Activated T-helper 1 cell treated with Interleukin-2 at 50 U/mL for 16 hours (primary cell): ENCODE measurements at places on chromosomes 6 and 20.

GRCh38 chr6:114339706-114340105 lies 3.1 kb downstream of the HS3ST5 start:
- no peak for DNase-seq

DNA sequence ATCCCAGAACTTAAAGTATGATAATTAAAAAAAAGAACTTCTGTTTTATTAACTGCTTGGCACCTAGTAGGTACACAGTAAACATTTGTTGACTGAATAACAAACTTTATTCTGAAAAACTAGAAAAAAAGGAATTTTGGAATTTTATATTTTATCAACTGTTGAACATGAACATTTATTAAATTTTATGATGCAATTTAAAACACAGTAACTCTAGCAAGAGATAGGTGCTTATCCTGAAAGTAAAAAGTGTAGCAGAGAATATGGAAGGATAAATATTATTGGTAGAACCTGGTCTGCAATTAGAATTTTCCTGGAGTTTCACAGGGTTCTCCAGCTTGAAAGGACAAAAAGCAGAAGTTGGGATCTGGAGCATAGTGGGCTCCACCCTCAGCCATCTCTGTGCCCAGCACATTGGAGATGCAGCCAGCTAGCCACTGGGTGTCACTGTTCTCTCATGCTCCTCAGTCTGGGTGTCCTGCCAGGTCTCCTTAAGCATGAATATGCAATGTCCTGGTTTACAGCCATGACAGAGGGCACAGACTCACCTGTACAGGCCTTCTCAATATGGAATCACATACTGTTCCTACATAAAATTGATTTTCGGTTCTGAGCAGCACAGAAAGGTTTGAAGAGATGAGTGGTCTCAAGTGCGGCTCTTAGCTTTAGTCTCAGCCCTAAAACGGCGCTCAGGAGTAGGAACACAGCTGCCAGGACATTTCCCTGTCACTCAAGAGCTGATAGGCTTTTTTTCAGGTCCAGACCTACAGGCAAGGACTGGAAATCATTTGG lies 31.7 kb upstream of the IL20RA start:
- DNase-seq = peak; percentile 9

DNA sequence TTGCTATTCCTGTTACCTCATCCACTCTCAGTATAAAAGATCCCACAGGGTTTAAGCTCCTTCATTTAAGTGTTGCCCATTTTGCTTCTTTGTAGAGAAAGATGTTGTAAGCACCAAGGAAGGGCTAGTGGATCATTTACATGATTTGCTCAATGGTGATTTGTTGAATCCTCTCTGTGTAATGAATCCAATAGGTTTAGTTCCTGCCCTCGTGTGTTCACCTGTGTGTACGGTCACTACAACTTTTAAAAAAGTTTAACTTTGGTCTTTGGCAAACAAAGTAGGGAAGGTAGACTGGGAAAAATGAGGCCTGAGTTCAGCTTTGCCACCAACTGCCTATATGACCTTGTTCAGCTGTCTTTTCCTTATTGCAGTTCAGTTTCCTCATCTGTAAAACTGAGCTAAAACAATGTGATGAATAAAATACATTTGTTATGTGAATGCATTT lies 51.5 kb downstream of the DHX35 start:
- no peak for DNase-seq

GRCh38 chr20:25745738-25746137 lies 49.1 kb upstream of the ZNF337 start:
- no peak for DNase-seq
